ENCODE measurements at places on chromosomes 11 and 22.

- DNase-seq: no peak
These were observed 15.8 kb downstream of the OR8D1 start for GRCh38 chr11:124297921-124298320.

DNA sequence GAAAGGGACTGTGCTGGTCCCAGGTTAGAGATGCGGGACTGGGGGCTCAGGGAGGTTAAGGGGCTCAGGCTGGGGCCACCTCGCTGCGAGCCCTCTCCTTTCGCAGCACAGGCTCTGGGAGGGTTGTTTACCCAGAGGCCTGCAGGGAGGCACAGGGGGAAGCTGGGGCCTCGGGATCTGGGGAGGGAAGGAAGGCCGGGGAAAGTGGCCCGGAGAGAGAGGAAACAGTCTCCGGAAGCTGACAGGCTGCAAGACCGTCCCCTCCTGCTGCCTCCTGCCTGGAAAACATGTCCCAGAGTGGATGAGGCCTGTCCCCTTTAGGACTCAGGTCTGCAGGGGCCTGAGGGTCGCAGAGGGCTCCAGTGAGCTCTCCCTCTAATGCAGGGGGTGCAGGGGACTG lies 45.4 kb downstream of the MYO7A start:
- no peak for DNase-seq

DNA sequence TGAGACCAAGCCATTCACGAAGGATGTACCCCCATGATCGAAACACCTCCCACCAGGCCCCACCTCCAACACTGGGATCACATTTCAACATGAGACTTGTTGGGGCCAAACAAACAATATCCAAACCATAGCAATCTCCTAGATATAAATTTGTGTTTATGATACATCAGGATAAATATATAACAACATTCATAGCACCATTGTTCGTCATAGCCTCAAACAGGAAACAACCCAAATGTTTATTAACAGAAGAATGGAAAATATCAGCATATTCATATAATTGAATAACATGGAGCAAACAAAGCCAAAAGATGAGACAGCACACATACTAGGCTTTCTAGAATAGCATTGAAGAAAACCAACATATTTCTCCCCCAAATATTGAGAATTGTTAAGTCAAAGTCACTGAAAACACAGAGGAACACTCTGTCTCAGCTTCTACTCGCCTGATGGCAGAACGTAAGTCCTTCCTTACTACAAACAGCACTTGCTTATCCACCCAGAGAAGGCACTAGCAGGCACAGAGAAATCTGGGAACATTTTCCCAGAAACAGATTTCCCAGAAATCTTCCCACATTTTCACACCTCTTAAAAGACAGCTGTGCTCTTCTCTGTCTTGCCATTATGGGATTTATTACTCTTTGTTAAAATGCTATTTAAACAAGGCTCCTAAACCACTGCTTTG lies 8.1 kb upstream of the GDPD4 start:
- DNase-seq: no peak

DNA sequence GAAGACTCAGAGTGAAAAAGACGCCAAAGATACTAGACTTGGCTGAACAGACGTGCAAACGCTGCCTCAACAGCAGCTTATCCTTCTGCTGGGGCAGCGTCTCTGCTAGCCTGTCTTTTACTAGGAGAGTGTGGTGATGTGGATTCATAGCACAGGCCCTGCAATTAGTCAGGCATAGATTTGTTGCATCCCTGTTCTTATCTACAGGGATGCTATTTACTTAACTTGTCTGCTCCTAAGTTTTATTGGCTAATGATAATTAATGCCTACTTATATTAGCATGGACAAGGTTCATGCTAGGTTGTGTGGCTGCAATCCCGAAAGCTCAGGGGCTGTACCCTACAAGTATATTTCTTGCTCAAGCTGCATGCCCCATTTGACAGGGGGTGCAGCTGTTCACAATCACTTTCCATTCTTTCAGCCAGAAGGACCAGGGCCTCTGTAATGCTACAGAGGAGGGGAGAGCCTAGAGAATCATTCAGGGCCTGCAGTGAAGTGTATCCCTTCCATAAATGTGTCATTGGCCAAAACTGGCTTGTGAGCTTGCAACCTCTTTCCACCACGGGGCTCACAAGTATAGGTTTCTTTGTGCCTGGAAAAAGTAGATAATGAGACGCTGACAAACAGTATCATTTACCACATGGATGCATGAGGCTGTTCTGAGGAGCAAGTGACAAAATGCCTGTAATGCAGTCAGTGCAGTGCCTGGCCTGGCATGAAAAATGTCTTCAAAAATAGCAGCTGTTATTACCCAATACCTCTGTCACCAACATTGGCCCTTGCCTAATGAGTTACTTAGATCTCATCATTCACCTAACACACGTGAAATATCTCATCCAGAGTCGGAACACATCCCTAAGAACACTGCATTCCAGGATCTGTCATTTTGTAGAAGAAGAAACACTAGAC lies 685.8 kb upstream of the API5 start:
- no peak for DNase-seq

- DNase-seq: peak; percentile 2
These were observed 107.3 kb downstream of the XKR3 start for GRCh38 chr22:16717699-16718558.

GRCh38 chr22:42992092-42992491 lies 22.9 kb downstream of the PACSIN2 start:
- DNase-seq: no peak

- no peak for DNase-seq
These were observed 40.9 kb upstream of the PRR5 start for GRCh38 chr22:44661070-44661469.

DNA sequence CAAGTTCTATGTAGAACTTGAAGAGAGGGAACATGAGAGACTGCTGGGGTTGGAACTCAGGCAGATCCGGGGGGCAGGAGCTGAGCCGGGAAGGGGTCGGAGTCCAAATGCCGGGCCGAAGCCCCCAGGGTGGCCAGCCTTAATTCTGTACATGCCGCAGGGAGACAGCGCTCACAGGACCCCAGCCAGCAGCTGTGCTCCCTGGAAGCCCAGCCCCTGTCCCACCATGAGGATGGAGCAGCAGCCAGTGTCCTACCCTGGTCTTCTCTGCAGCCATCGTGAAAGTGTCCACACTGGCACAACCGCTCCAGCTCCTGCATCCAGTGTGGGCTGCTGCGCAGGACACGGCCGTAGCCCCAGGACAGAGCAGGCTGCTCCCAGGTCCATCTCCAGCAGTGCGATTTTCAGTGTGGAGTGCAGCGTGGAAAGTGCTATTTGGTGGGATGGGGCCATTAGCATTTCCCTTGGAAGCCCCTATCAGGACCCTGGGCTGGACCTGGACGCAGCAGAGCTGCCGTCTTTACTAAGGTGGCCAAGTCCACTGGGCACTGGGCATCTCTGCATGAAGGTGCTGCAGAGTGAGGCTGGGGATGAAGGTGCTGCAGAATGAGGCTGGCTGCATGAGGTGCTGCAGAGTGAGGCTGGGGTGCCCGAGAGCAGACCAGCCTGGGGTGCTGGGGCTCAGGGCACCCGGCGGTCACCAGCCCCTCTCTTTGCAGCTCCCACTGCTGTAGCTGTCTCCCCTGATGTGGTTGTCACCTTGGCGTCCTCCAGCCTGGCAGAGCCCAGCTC lies 737.4 kb downstream of the BRD1 start:
- DNase-seq: no peak

GRCh38 chr22:41178425-41178975 lies 26.6 kb upstream of the L3MBTL2 start:
- DNase-seq: no peak

GRCh38 chr11:61331651-61332050 lies 1.3 kb downstream of the DDB1 start:
- no peak for DNase-seq

DNA sequence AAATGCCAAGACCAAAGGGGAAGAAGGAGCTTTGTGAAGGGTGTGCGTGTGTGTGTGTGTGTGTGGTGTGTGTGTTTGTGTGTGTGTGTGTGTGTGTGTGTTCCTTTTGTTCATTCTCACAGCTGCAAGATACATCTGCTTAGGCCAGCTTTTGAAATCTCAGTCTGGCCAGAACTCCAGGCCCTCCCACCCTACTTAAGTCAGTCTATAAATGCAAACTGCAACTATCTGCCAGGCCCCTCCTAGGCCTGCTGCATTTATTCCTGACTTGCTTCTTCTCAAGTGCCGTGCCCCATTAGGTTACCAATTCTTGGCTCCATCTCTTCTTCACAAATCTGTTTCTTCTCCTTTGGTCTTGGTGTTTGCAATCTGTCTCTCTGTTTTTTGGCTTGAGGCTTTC lies 21.6 kb upstream of the RIC3 start:
- no peak for DNase-seq

DNA sequence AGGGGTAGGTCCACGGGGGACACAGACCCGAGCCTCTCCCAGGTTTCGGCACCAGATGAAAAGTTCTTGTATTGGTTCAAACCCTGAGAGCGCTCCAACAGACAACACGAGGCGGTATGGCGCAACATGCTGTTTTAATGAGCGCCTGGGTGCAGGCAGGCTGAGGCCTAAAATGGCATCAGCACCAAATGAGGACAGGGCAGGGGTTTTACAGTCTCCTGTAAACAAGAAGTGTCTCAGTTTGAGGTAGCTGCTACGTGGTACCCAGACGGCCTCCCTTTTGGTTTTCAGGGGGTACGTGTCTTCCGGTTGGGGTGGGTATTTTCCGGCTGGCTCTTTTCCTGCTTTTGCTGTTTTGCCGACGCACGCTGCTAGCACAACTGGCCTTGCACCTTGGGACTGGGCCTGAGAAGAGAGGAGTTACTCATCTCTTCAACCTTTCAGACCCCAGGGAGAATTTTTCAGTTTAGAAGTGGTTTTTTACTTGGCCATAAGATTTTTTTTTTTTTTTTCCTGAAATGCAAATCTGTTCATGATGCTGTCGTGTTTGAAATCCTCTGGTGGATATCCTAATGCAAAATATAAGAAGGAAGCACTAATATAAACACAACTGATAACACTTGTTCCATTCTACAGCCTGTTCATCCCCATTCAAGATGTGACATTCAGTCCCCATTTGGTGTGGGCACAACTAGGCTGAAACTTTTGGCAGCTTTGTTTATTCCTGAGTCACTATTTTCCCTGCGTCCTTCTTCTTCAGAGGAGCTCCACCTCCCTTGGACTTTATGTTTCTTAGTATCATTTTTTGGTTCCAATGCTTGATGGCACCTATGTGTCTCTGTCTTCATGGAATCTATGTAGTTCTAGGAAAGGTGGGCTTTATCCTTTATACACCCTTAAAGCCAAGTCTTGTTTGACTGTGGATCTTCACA lies 6.5 kb downstream of the PPFIBP2 start:
- DNase-seq: no peak

DNA sequence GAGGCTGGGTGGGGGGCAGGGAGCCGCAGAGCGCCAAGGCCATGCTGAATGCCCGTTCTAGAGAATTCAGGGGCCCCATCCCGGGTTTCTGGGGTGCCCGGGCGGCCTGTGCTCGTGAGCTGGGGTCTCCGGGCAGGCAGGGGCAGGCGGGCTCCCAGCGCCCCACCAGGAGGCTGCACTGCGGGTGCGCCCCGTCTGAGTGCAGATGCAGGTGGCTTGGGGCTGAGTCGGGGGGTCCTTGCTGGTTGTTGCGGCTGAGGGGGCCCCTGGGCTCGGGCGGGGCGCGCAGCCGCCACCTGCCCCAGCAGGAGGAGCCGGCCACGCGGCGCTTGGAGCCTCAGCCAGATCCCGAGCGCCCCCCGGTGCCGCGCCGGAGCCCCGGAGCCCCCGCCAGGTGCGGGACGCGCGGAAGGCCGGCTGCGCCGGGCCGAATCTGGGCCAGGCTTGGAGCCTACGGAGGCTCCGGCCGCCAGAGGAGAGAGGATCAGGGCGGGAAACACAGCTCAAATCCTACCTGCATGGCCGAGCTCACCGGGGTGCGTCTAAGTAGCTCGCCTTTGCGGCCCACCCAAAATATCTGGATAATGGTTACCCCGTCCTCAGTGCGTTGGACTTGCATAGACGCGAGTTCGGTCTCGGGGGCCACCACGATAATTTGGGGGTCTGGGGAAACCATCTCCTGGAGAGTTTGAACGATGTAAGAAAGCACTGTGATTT lies 590 bp upstream of the IGF2 start:
- DNase-seq: no peak

DNA sequence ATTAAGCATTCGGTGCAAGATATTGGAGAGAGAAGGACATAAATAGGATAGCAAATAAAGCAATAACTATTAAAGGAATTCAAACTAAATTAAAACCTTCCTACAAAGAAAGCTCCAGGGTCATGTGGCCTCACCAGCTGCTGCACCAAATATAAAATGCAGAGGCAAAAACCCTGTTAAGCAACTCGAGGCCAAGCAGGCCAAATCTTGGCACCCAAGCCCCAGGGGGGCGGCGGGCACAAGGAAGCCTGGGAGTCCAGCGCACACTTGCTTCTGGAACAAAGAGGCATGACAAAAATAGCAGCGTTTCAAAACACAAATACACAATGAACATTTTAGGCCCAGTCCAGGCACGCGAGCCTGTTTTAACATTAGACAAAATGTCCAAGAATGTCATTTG lies 20.8 kb downstream of the KRTAP5-6 start:
- DNase-seq: no peak

GRCh38 chr11:64278576-64279190 lies 5.8 kb downstream of the BAD start:
- no peak for DNase-seq

- no peak for DNase-seq
These were observed 583.5 kb upstream of the FAT3 start for GRCh38 chr11:91641153-91641552.

- DNase-seq: no peak
These were observed 7.8 kb downstream of the GRAMD4 start for GRCh38 chr22:46627806-46628482.

GRCh38 chr11:130086669-130087068 lies 17.0 kb downstream of the APLP2 start:
- no peak for DNase-seq

GRCh38 chr22:38759005-38759404 lies 3.2 kb upstream of the SUN2 start:
- no peak for DNase-seq

- no peak for DNase-seq
These were observed 49.4 kb upstream of the TBCEL start for GRCh38 chr11:120974466-120974865.

DNA sequence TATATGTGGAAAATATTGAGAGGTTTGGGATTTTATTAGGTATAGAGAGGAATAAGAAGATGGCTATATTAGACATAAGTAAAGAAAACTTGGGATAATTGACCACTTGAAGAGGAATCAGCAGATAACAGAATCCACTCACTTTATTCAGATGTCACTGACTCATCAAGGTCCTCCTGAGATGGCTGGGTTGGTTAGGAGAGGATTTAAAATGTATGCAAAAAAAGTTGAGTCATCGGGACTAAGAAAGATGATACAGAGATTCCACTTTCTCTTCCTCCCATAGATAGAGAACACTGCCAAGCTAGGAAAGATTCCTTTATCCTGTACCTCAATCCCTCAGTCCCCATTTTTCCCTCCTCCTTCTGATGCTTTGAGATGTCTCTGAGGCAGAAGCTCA lies at the start of gene OR6A2:
Gene OR6A2 (minus strand): TSS at position 288 of the 400 bp plus-strand sequence. CDS start 3,981 bp downstream, outside the sequence.
- peak; percentile 49 for DNase-seq

- DNase-seq: no peak
These were observed 9.6 kb downstream of the PARVB start for GRCh38 chr22:44033694-44034093.

DNA sequence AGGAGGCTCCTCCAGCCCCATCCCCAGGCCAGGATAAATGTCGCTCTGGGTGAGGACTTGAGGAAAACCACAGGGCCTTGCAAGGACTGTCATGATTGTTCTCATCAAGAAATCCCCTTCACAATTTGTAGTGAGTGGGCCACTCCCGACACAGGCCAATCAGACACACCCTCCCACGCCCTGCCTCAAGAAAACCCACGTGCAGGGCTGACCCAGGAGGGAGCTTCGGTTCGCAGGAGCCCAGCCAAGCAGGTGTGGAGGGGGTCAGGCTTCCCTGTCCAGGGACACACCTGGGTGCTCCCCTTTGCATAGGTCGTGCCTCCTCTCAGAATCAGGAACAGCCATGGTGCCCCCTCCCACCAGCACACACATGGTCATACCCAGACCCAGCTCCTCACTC lies 43.2 kb downstream of the SHANK2 start:
- DNase-seq: no peak
